ENCODE measurements at places on chromosomes 16 and 17.

GRCh38 chr17:73052923-73053322 is 39.6 kb downstream of the SLC39A11 start:
- DNase-seq = no peak

GRCh38 chr16:88701581-88702370 is 4.4 kb downstream of the RNF166 start:
- DNase-seq = no peak

DNA sequence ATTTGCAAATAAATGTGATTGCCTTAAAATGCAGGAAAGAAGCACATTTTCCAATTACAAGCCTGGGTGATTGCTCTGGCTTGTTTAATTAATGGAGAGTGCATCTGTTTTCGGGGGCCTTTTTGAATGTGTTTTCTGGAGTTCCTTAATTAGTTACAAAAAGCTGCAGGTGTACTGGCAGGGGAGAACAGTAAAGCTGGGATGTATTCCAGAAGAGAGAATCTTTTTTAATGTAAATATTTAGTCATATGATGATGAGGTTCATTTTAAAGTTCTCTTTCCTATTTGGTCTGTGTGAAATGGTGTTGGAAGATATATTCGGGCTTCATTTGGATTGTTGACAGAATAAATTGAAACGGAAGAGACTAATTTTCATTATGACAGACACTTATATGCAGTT is 70.9 kb upstream of the N4BP1 start:
- no peak for DNase-seq

DNA sequence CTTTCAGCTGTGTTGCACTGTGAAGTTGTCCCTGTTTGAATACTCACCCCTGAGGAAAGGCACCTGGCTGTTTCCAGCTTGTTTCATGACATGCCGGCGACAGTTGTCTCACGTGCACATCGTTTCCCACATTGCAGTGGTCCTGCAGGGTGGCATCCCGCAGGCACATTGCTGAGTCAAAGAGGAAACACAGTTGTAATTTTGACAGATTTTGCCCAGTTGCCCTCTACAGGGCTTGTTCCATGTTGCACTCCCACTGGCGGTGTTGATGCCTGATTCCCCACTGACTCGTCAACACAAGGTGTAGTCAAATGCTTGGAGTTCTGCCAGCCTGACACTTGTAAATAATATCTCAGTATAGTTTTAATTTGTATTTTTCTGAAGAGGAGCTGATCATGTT is 23.8 kb downstream of the EPN2 start:
- DNase-seq = no peak

- DNase-seq = peak; percentile 43
These were observed 16.7 kb upstream of the CD300A start for GRCh38 chr17:74449773-74450172.

- DNase-seq = peak; percentile 90
These were observed 1.7 kb downstream of the SLC25A10 start for GRCh38 chr17:81713556-81714411.

DNA sequence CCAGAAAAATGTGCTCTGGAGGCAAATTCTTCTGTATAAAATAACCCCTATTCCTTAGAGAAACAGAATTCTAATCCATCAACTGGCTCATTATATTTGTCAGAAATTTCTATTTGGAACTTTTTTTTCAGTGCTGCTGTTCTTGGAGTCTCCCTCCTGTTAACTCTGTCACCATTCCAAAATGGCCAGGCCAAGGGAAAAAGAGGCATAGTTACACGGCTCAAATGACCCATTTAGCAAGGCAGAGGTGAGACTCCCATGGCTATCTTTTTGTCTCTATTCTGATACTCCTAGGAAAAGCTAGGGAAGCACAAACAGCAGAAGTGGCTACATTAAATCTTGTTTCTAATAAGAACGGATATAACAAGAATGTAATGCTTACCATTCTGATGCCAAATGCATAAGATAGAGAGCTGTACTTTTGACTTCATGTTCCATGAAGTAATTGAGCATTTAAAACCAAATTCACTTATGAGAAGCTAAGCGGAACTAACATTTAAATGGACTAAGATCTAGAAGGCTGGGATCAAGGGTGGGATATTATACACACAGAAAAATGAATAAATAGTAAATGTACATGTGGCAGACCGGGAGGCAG is 64.4 kb upstream of the CORO6 start:
- DNase-seq = no peak
